ENCODE measurements at places on chromosomes 13 and 19.

- DNase-seq: no peak
These were observed 21.5 kb upstream of the GSX1 start for GRCh38 chr13:27770809-27771208.

GRCh38 chr13:20701461-20701860, 2.0 kb upstream of the IL17D start:
- no peak for DNase-seq

GRCh38 chr19:44846455-44847143, 502 bp downstream of the NECTIN2 start:
- no peak for DNase-seq

GRCh38 chr13:30037766-30038165, 187.3 kb upstream of the UBL3 start:
- no peak for DNase-seq

DNA sequence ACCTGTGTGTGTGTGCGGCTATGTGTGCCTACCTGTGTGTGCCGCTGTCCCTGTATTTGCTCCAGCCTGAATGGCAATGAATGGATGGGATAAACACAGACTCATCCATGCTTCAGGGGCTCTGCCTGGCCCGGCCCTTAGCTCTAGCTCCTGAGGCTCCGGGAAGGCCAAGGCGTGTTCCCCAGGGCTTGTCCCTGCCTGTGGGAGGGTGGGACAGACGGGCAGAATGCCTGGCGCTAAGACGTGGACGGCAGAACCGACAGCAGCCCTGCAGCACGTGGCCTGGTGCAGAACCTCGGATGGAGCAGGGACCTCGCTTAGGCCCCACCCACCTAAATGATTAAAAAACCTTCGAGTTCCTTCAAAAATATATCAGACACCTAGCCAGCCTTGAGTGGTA, 57.8 kb upstream of the C13orf46 start:
- DNase-seq: no peak

- DNase-seq: no peak
These were observed 2.4 kb downstream of the DHDH start for GRCh38 chr19:48935864-48936263.

- DNase-seq: no peak
These were observed 1.9 kb downstream of the CDC42EP5 start for GRCh38 chr19:54470991-54471782.

DNA sequence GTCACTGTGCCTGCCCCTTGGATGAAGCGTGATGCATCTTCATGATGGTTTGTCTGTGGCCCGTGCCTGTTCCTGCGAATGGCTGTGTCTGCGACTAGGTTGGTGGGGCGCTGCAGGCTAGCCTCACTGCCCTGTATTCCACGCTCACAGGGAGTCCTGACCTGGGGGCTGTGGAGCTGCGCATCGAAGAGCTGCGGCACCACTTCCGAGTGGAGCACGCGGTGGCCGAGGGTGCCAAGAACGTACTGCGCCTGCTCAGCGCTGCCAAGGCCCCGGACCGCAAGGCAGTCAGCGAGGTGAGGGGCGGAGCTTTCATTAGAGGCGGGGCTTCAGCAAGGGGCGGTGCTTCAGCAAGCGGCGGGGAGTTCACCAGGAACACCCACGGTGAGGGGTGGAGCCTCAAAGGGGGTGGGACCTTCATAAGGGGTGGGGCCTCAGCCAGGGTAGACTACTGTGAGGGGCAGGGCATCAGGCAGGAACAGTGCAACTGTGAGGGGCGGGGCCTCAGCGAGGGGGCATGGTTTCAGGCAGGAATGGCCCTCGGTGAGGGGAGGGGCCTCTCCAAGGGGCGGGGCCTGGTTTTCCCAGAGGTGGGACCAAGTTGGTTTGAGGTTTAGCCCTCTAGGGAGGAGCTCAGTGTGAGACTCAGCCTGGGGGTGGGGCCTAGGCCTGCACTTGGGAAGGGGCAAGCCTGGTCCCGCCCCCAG, 17.2 kb downstream of the PKN1 start:
- DNase-seq: no peak

DNA sequence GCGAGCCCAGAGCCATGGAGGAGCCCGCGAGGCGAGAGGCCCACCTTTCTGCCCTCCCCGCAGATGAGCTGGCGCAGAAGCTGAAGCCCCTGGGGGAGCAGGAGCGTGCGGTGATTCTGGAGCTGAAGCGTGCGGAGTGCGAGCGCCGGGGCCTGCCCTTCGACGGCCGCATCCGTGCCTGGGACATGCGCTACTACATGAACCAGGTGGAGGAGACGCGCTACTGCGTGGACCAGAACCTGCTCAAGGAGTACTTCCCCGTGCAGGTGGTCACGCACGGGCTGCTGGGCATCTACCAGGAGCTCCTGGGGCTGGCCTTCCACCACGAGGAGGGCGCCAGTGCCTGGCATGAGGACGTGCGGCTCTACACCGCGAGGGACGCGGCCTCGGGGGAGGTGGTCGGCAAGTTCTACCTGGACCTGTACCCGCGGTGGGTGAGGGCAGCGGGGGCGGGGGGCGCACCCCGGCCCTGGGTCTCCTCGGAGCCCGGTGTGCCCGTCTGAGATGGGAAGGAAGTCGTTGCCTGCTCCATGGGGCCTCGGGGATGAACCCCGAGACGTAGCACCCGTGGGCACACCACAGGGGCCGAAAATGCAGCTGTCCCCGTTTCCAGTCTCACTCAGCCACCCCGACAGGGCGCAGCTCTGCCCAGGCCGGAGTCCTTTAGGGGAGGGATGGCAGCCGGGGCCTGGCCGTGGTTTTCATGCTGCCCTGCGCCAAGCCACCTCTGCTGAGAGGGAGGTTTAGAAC, 12.1 kb upstream of the ZNF554 start:
- DNase-seq: no peak

DNA sequence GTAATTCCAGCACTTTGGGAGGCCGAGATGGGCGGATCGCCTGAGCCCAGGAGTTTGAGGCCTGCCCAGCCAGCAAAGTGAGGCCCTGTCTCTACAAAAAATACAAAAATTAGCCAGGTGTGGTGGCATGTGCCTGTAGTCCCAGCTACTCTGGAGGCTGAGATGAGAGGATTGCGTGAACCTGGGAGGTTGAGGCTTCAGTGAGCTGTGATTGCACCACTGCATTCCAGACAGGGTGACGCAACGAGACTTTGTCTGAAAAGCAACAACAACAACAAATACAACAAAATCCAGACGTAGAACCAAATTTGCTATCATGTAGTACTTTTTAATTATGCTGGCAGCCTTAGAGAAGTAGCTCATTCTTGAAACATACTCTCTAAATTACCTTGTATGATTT, 277.1 kb downstream of the KLF5 start:
- no peak for DNase-seq

DNA sequence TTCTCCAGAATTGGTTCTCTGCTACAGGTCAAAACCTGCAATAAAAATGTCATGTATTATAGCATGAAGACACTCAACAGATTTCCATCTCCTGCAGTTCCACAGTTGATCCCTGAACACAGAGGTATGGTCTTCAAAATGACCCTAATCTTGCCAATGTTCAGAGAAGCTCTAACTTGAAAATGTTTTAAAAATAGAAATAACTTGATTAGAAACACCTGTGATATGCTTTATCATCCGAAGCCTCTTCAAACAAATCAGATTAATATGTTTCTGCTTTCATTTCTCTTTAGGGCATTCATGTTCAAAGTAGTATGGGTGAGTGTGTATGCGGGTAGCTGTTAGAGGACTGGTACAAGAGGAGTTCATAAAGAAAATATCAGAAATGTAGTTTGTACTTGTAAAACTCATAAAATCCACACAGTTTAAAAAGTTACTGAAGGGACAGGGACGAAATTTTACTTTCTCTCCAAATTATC, 60.4 kb downstream of the KCNRG start:
- no peak for DNase-seq

- DNase-seq: no peak
These were observed 547.7 kb upstream of the SLITRK1 start for GRCh38 chr13:84430015-84430414.

- no peak for DNase-seq
These were observed 6.2 kb downstream of the ZNF555 start for GRCh38 chr19:2847507-2847906.

- no peak for DNase-seq
These were observed 18.8 kb upstream of the GAS6 start for GRCh38 chr13:113882716-113883115.

GRCh38 chr13:44140888-44141724, 232.5 kb upstream of the SERP2 start:
- no peak for DNase-seq

DNA sequence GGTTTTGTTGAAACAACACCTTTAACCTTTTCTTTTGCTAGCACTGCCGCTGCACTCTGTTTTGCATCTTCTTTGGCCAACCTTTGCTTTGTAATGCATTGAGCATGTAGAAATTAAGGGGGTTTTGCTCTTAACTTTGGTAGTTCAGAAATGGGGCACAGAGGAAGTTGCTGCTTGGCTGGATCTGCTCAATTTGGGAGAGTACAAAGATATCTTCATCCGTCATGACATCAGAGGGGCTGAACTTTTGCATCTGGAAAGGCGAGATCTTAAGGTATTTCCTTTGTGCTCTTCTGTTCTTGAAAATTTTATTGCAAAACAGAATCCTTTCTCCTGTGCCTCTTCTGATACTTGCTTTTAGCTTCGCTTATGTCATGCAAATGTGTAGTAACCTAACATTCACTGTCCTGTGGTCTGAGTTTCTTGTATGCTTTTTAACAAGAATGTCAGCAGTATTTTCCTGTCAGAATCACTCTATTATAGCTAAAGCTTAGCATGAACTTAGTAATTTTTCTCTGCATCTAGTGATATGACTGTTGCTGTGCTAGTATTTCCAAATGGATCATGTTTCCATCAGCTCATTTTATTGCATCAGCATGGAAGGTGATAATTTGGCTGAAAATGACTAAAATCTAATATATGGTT, 50.7 kb upstream of the AKAP11 start:
- DNase-seq: no peak

DNA sequence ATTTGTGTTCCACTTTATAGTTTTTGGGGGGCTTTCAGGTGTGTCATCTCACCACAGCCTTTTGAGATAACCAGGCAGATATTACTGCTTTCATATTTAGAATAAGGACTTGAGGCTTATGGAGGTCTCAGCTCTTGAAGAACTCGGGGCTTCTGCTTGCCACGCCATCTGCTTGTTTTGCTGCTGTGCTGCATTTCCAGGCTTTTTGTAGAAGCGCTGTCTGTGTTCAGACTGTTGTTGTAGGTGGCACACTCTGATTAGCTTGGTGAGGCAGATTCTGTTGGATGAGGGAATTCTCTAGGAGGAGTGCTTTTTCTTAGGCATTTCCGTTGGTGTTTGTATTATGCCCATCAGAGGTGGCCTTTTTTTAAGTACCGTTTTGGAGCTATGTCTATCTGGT, 57.2 kb downstream of the WASF3 start:
- no peak for DNase-seq

- DNase-seq: no peak
These were observed 198.0 kb upstream of the HTR2A start for GRCh38 chr13:47094734-47095434.

- DNase-seq: no peak
These were observed 9.8 kb upstream of the CPB2 start for GRCh38 chr13:46114613-46115012.

DNA sequence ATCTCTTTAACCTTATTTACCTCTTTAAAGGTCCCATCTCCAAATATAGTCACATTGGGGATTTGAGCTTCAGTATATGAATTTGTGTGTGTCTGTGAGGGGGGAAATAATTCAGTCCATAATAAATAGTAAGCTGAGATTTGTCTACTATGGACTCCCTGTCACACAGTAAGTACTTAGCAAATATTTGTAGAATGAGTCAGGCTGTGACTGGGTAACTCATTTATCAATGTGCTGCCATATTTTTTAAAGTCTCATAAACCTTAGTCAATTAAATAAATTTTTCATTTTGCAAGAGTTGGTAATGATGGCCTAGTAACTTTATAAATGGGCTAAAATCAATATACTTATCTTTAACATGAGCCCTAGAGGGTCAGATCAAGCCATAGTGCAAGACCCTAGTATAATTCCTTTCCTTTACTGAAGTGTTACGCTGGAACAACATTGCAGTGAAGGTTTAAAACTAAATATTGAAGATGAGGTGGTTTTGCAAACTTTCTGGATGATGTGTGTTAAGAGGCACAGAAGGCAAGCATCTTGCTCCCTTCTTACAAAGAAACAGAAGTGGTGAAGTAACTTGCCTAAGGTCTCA, 305.1 kb downstream of the KCNRG start:
- DNase-seq: no peak

DNA sequence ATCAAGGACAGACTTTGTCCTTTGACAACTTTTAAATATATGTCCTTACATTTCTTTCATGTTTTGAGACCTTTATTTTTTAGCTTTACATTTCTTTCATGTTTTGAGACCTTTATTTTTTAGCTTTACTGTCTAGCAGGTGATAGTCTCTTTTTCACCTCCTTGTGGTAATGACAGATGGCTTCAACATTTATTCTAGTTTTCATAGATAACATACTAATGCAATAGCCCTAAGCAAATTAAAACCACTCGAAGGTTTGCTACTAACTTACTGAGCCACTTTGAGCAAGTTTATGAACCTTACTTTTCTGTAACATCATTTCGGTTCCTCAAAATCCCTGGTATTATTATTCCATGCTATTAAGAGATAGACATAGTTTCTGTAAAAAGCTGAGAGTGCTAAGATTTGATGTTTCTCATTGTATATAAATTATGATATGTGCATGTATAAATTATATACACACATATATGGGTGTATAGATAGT, 4.5 kb downstream of the DACH1 start:
- DNase-seq: no peak

GRCh38 chr19:31903979-31904378, 441.4 kb upstream of the ZNF507 start:
- no peak for DNase-seq

- peak; percentile 72 for DNase-seq
These were observed 22.3 kb downstream of the IER2 start for GRCh38 chr19:13172346-13173138.

DNA sequence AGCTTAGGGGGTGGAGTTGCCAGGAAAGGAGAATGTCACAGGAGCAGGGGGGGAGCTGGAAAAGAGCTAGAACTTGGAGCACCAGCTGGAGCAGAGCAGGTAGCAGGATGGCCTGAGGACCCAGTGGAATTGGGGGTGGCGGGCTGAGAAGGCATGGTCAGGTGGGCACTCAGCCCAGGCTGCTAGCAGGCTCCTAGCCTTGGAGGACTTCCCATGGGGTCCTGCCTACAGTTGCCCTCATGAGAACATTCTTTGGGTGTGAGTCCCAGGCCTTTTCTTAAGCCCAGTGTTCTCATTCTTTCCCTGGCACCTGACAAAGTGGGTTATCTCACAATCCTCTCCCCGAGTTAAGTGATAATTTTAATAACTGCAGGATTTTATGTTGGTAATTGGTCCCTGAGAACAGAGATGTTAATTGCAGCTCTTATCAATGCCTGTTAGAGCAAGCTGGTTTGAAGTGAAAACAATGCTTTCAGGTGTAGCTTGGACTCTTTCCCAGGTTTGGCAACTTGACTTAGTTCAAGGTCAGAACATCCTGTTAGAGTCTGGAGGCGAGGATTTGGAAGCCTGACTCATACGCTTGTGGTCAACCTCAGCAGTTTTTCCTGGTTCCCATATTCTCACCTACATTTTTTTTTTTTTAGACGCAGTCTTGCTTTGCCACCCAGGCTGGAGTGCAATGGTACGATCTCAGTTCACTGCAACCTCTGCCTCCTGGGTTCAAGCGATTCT, 18.1 kb upstream of the OLFM4 start:
- DNase-seq: no peak

- no peak for DNase-seq
These were observed 15.2 kb upstream of the CPB2 start for GRCh38 chr13:46119883-46120614.

GRCh38 chr13:40120781-40121180, 465.3 kb downstream of the COG6 start:
- no peak for DNase-seq

- peak; percentile 35 for DNase-seq
These were observed 878 bp upstream of the ADAMTSL5 start for GRCh38 chr19:1513499-1514294.

GRCh38 chr13:45276913-45277312, 64.1 kb downstream of the TPT1 start:
- DNase-seq: no peak
